ENCODE measurements at places on chromosomes 7 and 10.

GRCh38 chr10:6689036-6689435, 109.0 kb upstream of the PRKCQ start:
- no peak for DNase-seq

DNA sequence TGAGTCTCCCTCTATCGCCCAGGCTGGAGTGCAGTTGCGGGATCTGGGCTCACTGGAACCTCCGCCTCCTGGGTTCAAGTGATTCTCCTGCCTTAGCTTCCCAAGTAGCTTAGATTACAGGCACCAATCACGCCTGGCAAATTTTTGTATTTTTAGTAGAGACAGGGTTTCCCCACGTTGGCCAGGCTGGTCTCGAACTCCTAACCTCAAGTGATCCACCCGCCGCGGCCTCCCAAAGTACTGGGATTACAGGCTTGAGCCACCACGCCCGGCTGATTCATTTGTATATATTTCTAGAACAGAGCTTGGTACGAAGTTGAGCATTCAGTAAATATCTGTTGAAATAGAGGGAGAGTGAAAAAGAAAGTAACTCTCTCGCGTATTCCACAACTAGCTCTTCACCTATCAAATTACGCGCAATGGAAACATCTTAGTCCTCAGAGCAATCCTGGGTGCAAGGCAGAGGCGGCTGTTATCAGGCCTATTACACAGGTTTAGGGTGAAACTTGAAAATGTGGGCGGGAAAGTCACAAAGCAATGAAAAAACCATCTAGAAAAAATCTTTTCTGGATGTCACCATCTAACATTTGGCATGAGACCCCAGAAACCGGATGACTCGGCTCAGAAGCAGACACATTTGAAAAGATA, 707 bp upstream of the GHITM start:
- DNase-seq, result no peak

GRCh38 chr10:6770846-6771245, 190.8 kb upstream of the PRKCQ start:
- no peak for DNase-seq

DNA sequence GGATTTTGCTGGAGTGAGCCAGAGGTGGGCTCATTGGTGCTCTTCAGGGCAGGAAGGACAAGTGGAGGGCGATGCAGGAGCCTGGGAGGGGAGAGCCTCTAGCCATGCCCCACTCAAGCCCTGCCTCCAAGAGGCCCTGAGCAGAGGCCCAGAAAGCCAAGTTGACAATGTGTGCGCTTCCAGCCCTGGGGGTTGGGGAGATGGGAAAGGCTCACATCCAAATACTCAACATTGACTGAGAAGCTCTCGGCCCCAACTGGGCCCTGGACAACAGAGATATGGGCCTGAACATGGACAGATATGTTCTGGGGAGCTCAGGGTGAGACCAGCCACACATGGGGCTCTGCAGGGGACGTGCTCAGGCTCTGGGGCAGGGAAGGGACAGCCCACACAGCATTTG, 39.0 kb downstream of the FRMPD2 start:
- DNase-seq, result no peak

GRCh38 chr10:24128066-24128730, 80.7 kb upstream of the KIAA1217 start:
- no peak for DNase-seq

- DNase-seq, result no peak
Observed at GRCh38 chr10:91088300-91089140, 131.9 kb upstream of the PCGF5 start.

GRCh38 chr7:69773535-69774225, 175.4 kb downstream of the AUTS2 start:
- no peak for DNase-seq

GRCh38 chr7:83271212-83272099, 108.8 kb upstream of the PCLO start:
- DNase-seq, result no peak
